SHP77 (cell line): ENCODE measurements at places on chromosomes 2 and 18.
A peak's percentile ranks its signal among the peaks of the same experiment; 100 is the strongest.

GRCh38 chr2:118846953-118847761 lies at the start of gene EN1:
Gene EN1 (minus strand): TSS chr2:118847648. CDS start chr2:118847167, 481 bp downstream.
- no peak for DNase-seq

GRCh38 chr2:17961789-17962188 lies 83.3 kb downstream of the KCNS3 start:
- DNase-seq: no peak

GRCh38 chr2:73839653-73840411 lies 11.1 kb downstream of the STAMBP start:
- DNase-seq: no peak

DNA sequence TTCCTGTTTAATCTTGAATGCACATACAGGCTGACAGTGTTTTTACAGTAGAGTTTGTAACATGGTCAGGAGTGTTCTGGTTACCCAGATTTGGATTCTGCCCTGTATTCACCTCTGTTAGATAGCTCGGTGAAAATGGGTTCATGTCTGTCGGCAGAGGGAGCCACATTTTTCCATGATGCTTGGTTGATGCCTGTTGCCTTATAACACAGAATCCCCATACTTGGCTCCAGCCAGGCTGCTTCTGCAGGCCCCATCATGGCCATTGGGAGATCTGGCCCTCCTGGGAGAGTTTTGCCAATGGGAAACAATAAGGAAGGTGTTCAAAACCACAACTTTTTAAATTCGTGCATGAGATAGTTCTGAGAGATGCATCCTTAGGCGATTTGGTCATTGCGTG lies 78.1 kb downstream of the WDSUB1 start:
- DNase-seq: no peak

DNA sequence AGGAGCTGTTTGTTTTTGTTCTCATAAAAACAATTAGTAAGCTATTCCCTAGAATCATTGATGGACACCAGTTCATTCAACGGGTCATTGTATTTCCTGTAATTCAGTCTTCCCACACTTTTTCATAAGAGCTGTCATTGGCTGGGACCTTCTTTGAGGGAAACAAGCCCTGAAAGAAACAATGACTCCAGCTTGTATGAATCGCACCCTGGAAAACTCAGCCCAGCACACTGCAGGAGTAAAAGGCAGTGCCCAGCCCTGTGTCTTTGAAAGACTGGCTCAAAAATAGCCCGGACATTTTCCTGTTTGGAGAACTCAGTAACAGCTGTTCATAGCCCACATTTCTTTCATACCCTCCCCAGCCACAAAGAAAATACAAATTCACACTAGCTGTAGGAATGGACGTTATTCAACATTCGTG lies 81.5 kb downstream of the NCKAP5 start:
- DNase-seq: no peak

DNA sequence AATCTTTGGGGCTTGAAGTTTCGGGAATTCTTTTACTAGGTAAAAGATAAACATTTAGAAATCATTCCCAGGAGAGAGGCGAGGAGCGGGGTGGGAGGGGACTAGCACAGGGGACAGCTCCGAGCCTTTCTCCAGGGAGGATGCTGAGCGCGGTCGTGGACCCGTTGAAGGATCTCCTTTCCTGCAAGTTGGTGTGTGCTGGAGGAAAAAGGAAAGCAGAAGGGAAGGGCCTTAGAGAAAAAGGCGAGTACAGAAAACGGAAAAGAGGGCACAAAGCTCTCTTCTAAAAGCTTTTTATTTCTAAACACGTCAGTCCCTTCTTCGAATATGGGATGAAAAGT lies 640 bp downstream of the SLC39A6 start:
- no peak for DNase-seq

- no peak for DNase-seq
Measured at GRCh38 chr2:175877845-175878544, 124.1 kb downstream of the LNPK start.

DNA sequence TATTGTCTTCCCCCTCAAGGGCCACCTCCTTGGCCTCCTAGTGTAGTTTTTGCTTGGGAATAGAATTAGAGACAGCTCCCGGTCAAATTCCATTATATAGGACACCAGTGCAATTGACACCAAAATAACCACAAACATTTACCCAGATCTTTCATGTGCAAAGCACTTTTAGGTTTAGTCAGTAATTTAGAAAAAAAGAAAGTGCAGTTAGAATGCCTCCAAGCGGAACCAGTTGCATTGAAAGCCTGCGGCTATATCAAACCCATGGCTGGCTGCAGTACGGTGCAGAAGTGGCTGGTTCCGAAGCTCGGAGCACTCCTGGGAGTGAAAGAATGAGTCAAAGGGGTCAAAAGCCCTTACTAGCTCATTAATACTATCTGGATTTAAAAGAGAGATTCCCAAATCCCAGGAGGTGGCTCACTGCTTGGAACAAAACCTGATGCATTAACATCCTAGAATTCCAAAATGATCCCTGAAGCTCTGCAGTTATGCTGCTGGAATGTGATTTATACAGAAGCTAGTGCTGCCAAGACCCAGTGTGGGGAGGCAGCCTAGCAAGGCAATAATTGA lies 432.2 kb upstream of the KLHL29 start:
- DNase-seq: no peak

DNA sequence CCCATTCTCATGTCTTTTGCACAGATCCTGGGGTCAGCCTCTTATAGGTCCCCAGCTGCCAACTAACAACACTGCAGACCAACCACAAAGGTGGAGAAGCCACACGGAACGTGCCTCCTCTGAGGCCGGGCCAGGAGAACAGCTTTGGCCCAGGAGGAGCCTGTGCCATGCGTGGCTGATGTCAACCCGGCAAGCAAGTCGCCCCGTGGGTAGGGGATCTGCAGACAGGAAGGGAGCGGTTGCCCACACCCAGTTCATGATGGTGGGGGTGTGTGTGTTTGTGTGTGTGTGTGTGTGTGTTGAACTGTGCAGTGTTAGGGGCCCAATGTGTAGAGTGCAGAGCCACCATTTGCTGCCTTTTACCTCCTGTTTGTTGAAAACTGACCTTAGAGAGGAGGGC lies 2.4 kb upstream of the CLEC4F start:
- no peak for DNase-seq

- no peak for DNase-seq
Measured at GRCh38 chr18:54032412-54032811, 192.1 kb downstream of the MBD2 start.

DNA sequence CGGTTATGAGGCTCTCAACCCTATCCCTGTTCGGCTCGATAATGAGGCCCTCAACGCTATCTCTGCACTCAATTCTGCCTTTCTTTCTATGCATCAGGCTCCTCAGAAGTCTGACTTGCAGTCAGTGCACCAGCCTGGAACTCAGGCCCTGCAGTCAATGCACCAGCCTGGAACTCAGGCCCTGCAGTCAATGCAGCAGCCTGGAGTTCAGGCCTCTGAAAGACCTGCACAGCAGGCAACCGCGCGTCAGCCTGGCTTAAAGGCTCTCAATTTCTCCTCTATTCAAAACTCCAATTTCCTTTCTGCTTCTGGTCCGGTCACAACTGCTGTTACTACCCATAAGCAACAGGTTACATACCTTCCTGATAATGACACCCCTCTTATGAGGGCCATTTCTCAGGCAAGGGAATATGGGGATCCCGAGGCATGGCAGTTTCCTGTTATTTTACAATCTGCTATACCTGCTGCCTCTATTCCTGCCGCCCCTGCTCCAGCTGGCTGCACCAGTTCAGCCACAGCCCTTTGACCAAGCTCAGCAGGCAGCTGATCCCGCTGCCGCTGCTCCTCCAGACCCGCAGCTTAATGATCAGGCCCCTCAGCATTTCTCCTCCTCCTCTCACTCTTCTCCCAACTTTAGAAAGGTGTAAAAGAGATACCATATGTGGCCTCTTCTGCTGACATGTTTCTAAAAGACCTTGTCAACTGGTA lies 933.6 kb upstream of the FANCL start:
- no peak for DNase-seq

DNA sequence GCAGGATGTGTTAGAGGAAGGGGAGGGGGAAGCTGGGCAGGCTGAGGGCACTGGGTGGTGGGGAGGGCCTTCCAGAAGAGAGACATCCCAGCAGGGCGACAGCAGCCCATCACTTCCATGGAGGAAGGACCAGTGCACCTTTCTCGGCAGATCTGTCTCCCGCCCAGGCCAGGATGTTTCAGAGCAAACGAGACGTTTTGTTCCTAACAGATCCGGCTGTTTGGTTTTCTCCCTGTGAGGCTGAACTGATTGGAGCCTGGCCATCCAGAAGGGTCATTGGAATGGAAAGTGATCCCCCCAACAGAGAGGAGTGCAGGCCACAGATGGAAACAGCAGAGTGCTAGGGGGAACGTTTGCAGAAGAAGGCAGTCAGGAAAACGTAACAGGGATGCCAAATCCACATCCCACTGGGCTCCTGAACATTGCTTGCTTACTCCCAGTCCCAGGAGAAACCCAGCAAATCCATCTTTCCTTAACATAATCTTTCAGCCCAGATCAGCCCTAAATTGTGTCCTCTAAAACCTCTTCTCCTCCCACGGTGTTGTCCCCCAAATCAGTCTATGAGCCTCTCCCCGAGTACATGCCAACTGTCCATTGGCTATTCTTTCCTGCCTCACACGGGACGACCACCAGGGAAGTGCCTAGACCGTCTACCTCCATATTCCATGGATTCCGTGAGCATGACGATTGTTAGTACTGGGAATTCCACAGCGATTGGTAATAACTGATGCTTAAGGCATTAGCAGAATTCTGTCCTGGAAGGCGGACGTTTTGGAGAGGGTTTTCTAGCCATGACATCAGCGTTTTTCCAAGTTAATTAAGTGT lies 126.8 kb downstream of the SEPTIN10 start:
- no peak for DNase-seq

DNA sequence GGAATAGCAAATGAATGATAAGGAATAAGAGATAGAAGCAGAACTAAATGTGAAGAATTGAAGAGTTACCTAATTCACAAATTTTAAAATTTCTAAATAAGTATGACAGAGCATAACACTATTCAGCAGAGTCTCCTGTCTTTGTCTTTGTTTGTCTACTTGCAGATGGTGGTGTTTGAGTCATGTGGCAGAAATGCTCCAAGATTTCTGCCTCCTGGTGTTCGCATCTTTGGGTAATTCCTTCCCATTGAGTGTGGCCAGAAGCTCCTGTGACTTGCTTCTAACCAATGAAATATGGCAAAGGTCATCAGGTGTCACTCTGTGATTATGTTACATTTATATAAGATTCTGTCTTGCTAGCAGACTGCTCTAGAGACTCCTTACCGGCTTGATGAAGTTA lies 45.6 kb upstream of the GALNT3 start:
- DNase-seq: no peak

DNA sequence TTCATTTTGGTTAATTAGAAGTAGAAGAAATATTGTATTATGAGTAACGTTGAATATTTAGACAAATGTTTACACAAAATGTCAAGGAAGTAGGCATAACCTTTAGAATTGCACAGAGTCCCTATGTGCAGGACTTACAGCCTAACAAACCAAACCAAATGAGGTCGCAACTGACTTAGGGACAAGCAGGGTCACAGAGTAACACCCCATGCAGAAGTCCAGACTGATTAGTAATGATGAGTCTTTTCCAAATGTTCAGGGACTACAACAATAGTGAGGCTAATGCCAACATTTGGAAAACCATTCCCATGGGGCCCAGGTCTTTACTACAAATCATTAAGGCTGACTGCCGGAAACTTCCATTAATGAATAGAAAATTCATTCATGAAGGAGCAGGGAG lies 452.5 kb upstream of the CHAC2 start:
- DNase-seq: no peak

GRCh38 chr2:119028327-119029174 lies 86.6 kb downstream of the MARCO start:
- peak; percentile 49 for DNase-seq

GRCh38 chr2:106516436-106516835 lies 29.3 kb downstream of the CD8B2 start:
- no peak for DNase-seq

GRCh38 chr2:108547606-108548005 lies 13.3 kb downstream of the LIMS1 start:
- DNase-seq: no peak

- DNase-seq: no peak
Measured at GRCh38 chr2:152418688-152419087, 83.7 kb downstream of the FMNL2 start.

DNA sequence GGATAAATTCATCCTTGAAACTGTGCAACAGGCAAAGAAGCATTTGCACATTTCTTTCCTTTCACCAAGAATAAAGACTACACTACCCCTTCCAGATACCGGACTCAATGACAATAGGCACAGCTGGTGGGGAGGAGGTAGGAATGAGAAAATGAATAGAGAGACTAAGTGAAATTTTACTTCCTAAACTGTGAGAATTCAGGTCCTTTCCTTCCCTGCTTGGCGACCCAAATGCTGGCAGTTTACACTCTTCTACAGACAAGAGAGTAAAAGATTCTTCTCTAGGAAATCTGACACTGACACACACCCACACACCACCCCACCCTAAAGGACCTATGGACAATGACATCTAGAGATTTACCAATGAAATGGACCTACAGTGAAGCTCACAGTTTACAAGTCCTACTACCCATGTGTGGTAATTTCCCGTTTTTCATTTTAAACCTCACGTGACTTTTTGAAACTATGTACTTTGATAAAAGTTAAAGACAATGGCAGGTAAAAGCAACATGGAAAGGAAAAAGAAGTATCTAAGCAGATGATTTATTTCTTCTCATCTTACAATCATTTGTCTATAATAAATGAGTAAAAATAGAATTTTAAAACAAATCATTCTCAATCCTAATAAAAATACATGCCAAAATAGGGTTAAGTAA lies 27.9 kb downstream of the REV1 start:
- no peak for DNase-seq

DNA sequence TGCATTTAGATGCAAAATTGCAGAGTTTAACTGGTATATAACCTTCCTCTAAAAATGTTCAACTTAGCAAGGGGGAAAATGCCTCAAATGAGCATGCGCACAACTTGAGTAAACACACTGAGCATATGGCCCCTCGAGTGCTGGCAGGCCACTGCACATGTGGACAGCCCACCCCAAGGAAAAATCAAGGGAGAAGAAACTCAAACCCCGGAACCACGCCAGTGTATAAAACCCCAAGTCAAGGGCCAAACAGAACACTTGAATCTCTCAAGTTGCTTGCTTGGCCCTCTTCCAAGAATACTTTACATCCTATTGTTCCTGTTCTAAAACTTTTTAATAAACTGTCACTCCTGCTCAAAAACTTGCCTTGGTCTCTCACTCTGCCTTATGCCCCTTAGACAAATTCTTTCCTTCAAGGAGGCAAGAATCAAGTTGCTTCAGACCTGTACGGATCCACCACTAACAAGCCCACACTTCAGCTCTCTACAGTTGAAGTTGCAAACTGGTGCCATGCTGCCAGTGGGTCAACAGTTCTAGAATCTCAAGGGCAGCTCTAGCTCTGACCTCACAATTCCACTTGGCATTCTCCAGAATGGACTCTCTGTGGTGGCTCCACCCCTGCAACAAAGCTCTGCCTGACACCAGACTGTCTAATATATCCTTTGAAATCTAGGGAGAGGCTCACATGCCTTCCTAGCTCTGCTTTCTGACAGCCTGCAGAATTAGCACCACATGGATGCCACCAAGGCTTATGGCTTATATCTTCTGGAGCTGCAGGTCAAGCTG lies 38.9 kb downstream of the HIBCH start:
- no peak for DNase-seq

GRCh38 chr2:53768242-53768542 lies 588 bp downstream of the CHAC2 start:
- peak; percentile 66 for DNase-seq
